ENCODE measurements at places on chromosomes 12 and 14.

DNA sequence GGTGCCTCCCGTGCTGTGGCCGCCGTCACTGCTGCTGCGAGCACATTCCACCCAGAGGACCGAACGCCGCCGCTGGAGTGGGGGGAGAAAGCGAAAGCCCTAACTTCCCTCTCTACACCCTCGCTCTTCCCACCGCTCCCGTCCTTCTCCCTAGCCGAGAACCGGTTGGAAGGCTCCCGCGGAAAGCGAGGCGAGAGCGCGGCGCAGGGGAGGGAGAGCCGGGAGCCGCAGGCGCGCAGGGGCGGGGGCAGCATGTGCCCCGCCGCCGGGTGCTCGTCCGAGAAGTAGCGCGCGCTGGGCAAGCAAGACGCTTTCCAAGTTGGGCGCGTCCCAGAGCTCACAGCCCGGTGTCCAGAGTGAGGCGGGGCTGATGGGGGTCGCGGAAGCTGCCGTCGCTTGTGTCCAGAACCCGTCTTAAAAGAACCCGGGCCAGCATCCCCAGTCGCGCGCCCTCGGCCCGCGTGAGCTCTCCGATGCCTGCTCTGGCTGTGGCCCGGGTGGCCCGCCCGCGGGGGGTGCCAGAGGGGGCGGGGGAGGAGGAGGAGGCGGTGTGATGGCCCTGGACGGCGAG is at the start of gene TRHDE:
Gene TRHDE (plus strand): TSS at position 280 of the 571 bp plus-strand sequence. CDS start 274 bp downstream, at position 554.
- no peak for DNase-seq

- no peak for DNase-seq
These were observed 4.6 kb upstream of the SBNO1 start for GRCh38 chr12:123369229-123369628.

GRCh38 chr14:87698481-87698880 is 294.5 kb downstream of the GALC start:
- DNase-seq = no peak

GRCh38 chr12:13986031-13986430 is 4.6 kb upstream of the GRIN2B start:
- no peak for DNase-seq

DNA sequence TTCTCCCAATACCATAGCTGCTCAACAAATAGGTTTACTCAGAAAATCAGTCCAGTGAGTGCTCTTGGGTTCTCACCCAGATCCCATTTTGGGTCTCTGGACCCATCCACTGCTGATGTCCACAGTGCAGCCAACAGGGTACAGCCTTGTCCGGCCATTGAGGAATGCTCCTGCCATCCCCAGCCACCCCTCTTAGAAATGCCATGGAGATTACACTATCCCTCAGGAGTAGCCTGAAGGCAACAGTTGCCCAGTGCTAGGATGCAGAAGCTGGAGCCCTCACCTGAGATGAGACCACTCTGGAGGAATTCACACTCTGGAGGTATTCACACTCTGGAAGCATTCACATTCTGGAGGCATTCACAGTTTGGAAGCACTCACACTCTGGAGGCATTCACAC is 958.8 kb upstream of the TMEM132C start:
- no peak for DNase-seq

GRCh38 chr12:114780746-114781399 is 96.9 kb upstream of the TBX3 start:
- no peak for DNase-seq

GRCh38 chr12:94261786-94262185 is 113.4 kb downstream of the PLXNC1 start:
- no peak for DNase-seq

DNA sequence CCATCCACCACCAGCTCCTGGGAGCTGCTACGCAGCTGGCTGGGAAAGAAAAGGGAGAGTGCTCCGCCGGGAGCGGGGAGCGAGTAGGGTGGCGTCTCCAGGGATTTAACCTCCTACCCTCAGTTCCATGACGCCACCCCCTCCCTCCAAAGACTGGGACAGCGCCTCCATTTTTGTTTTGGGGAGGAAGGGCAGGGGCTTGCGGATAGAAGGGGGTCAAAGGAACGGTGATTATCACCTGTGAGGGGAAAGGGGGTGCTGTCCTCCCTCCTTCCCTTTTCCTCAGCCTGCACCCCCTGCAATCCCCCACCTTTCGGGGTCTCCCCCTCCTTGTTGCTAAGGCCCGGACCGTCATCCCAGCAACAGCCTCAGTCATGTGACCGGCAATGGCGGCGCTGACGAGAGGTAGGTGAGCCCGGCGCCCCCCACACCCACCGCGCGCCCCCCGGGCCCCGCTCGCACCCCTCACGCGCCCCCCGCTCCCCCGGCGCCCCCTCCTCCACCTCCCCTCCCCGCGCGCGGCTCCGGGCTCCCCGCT is at the start of gene DTX3:
Gene DTX3 (plus strand): TSS at position 371 of the 538 bp plus-strand sequence. CDS start 1,694 bp downstream, outside the sequence.
- DNase-seq = no peak

DNA sequence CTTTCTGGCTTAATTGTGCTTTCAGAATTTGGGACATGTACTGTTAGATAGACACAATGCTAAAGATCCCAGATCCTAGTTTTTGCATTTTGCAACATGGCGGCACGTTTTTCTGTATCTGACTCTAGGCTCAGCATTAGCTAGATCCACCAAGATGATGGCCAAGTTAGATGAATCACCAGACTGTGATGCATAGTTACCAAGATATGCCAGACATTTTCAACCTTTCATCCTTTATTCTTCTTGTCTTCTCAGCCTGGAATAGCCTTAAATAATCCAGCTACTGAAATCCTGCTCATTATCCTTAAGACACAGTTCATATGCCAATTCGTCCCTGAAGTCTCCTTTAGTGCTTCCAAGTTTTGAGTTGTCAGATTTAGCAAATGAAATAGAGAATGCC is 144.9 kb upstream of the CRY1 start:
- DNase-seq = no peak

DNA sequence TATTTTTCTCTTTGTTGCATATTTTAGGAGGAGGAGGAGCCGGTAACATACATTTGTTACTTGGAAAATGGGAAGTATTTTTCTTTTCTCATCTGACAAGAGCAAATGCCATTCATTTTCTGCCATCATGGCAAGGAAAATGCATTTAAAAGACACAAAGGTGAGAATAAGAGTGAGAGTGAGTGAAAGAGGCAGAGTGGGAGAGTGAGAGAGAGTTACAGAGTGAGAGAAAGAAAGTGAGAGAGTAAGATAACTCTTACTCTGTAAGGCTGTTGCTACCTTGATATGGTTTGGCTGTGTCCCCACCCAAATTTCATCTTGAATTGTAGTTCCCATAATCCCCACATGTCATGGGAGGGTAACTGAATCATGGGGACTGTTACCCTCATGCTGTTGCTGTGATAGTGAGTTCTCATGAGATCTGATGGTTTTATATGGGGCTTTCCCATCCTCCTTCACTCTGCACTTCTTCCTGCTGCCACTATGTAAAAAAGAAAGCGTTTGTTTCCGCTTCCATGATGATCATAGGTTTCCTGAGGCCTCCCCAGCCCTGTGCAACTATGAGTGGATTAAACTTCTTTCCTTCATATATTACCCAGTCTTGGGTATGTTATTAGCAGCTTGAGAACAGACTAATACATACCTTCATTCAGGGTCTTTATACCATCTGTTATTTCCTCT is 64.2 kb downstream of the ASCL1 start:
- DNase-seq = no peak

- no peak for DNase-seq
These were observed 484.4 kb downstream of the ATP23 start for GRCh38 chr12:58425481-58426392.

DNA sequence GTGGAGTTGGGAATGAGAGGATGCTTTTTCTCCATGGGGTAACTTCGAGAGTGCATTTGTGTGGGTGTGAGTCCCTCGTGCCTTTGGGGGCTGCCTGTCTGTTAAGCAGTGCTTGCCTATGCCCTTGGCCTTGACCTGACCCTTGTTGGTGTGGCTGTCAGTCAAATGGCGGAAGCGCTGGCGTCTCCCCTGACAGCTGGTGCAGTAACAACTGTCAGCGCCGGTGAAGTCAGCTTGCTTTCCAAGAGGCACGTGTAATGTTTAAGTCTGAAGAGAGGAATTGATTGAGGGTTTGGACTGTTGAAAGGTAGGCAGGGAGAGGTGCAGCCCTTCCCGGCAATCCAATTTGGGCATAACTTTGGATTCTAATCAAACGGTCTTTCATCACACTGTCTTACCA is 211.3 kb downstream of the AACS start:
- no peak for DNase-seq

GRCh38 chr12:121804417-121805111 is 755 bp downstream of the SETD1B start:
- peak; percentile 63 for DNase-seq

GRCh38 chr12:4567073-4567881 is 5.3 kb downstream of the DYRK4 start:
- peak; percentile 49 for DNase-seq

DNA sequence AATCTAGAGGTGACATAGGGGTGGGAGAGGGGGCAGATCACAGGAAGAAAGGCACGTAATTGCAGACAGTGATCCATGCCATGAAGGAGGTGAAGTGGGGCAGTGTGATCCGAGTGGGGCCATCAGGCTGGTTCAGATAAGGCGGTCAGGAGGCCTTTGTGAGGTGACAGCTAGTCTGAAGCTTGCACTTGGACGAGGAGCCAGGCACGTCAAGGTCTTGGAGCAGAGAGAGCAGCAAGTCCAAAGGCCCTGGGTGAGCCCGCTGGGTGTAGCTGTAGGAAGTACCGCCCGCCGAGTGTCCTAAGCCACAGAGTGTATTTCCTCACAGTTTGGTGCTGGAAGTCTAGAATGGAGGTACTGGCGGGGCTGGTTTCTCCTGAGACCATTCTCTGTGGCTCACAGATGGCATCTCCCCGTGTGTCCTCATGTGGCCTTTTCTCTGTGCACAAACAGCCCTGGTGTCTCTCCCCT is 23.6 kb downstream of the RHOF start:
- DNase-seq = no peak

DNA sequence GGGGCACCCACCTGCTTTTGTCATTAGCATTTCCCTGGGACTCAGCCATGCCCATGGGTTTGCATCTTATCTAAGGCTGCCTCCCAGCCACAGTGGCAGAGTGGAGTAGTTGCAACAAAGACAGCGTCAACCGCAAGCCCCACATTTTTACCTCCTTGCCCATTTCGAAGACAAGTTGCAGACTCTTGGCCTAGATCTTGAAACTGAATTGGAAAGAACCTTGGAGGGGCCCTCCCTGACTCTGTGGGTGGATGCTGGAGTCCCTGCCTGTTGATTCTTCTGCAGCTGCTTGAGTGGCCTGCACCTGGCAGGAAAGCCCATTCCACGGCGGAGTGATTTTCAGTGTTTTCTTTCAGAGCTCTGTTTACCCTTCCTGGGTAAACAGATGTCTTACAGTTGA is 309.0 kb downstream of the VRK1 start:
- DNase-seq = peak; percentile 90

DNA sequence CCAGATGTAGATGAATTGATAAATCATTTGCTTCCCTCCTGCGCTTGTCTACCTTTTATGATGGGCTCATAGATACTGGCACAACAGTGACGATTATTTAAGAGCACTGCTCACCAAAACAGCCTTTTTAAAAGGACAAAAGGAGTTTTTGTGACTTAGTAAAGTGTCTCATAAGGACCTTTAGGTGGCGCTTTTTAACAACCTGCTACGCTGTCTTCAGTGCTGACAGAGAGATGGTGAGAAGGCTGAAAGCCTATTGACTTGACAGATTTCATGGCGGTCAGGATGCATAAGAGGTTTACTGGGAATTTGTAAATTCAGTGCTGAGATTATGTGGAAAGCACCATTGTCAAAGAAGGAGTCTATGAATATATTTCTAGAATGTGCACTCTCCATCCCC is 87.6 kb downstream of the SLC15A5 start:
- peak; percentile 35 for DNase-seq

GRCh38 chr12:31727192-31727591 is 1.6 kb downstream of the AMN1 start:
- DNase-seq = no peak

DNA sequence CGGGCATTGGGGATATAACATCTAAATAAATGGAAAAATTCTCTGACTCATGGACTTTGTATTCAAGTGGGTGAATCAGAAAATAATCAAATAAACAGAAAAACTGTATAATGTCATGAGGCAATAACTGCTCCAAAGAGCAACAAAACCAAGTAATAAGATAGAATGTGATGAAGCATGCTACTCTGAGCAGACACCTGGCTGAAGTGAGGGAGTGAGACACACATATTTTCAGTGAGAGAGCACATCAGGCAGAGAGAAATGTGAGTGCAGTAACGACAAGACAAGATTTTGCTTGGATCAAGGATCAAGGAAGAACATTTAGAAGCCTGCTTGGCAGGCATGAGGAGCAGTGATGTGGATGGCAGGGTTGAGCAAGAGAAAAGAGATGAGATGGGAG is 75.8 kb upstream of the CCDC91 start:
- DNase-seq = no peak

DNA sequence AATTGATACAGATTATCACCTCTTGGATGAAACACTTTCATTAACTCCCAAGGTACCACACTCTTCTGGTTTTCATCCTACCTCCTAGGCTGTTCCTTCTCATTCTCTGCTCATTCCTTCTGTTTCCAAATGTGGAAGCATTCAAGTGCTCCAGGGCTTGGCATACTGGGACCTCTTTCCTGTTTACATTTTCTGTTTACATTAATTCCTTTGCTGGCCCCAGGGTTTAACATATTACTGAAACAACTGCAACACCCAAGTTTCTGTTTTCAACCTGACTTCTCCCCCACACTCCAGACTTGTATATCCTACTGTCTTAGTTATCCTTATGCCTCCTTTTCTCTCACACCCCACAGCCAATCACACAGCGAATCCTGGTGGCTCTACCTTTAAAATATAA is 386.3 kb upstream of the GARIN6 start:
- no peak for DNase-seq

DNA sequence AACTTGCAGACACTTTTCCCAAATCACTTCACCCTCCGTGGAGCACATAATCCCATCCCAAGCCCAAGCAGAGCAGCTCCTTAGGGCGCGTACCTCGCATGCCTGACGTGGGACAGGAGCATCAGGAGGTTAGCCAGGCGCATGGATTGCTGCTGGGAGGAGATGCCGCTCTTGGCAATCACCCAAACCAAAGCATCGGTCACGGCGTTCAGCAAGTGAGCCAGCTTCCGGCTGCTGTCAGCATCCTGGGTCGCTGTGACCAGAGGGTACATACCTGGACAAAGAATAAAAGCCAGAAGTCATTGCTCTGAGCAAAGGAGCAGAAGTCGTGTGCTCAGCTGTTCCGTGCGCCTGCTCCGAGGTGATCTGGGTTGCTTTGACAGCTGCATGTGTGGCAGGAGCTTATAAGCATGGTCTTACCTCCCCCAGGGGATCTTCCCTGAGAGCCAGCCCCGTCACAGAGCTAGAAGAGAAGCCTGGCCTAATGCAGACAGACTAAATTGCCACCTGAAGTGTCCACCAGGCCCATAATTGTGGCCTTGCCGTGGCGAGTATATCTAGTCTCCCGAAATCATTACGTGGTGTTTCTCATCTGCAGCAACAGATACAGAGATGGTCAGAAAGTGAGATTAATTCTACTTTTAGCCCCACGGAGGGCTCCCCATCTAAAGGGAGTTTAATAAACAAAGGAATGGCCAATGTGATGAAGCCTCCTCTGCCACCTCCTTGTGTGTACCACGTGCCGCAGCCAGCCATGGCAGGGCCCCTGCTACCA is 59.1 kb downstream of the ESR2 start:
- DNase-seq = peak; percentile 66

GRCh38 chr12:107732365-107732764 is 28.6 kb downstream of the PRDM4 start:
- no peak for DNase-seq
